ENCODE measurements at places on chromosomes 6 and 20. TPM values are rescaled to one million over a fixed set of nuclear protein-coding genes. Genes with fewer than 3 reads are reported as not detected.
A peak's percentile ranks its signal among the peaks of the same experiment; 100 is the strongest.

FOXS1 gene
- total RNA-seq = 0.48 TPM

METTL24 gene
- 0.54 TPM for total RNA-seq

DNA sequence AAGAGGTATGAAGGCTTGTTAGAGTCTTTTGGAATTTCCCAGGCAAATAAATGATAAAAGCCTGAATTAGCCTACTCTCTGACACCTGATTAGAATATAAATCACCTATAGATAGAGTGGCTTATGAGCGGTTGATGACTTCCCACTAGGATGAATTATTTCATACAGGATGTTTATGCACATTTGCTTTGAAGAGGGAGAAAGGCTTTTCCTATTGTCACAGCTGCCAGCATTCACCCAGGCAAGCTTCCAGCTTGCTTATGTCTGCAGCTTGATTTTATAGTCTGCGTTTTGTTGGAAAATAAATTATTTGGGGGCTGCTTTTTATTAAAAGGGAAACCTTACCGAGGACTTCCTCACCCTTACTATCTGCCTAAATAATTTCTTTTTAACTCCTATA, 51.3 kb upstream of the EIF2S2 start:
- no peak for DNase-seq
- no peaks in the 10 kb centered on the region for H3K27me3 ChIP-seq
- no peak overlapping the region for H3K4me3 ChIP-seq
- H3K27ac ChIP-seq = no peak overlapping the region
- H3K4me1 ChIP-seq = no peaks in the 10 kb centered on the region

- DNase-seq = no peak
- H3K27ac ChIP-seq = no peak overlapping the region
- H3K4me3 ChIP-seq = no peak overlapping the region
- H3K36me3 ChIP-seq = no peaks in the 10 kb centered on the region
- H3K27me3 ChIP-seq = no peaks in the 10 kb centered on the region
Measured at GRCh38 chr6:104855507-104855906, 4.2 kb downstream of the HACE1 start.

DNA sequence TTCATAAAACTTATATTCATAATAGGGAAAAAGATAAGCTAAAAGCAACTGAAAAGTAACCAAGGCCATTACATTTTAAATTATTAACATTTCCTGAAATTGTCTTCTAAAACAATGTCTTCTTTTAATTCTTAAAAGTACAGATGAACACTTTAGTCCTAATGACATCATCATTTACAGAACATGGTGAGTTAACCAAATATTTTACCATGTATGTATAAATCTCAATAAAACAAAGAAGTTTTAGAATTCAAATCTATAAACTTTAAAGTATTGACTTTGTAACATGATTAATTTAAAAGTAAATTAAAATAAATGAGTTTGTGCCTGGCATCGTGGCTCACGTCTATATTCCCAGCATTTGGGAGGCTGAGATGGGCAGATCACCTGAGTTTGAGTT, 125.9 kb upstream of the PRSS16 start:
- no peak for DNase-seq
- no peaks in the 10 kb centered on the region for H3K36me3 ChIP-seq
- H3K27me3 ChIP-seq = no peaks in the 10 kb centered on the region
- H3K4me3 ChIP-seq = no peak overlapping the region
- no peaks in the 10 kb centered on the region for H3K4me1 ChIP-seq

WFDC5 gene
- total RNA-seq = not detected

GRCh38 chr20:63627751-63628245, 897 bp upstream of the GMEB2 start:
- H3K27me3 ChIP-seq = no peaks in the 10 kb centered on the region
- peak overlapping the region; percentile 92 for H3K27ac ChIP-seq
- peak overlapping the region; percentile 78 for H3K4me3 ChIP-seq
- DNase-seq = no peak
- no peaks in the 10 kb centered on the region for H3K36me3 ChIP-seq

GRCh38 chr20:528923-529604, 14.5 kb downstream of the CSNK2A1 start:
- DNase-seq = no peak
- H3K4me1 ChIP-seq = peaks cover 13% of the 10 kb centered on the region
- H3K4me3 ChIP-seq = no peak overlapping the region
- H3K27ac ChIP-seq = no peak overlapping the region

Data from colonic mucosa (tissue), 4 donors.